ENCODE measurements at places on chromosomes 5 and 9.

DNA sequence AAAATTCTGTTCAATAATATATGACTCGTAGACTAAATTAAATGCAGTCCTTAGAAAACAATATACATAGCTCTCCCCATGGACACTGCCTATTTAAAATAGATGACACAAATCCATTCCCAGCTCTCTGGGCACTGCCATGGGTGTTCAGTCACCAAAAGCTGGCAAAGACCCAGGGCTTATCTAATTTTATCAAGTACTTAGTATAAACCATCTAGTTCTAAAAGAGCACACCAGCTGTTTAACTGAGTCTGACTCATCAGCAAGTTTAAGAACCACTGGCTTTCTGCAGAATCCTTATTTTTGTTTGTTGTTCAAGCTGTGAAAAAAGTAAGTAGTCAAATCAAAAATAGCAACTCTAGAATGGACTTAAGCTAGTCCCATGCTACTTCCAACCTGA is 107.6 kb downstream of the PLPP1 start:
- no peak for DNase-seq

GRCh38 chr9:131873891-131874440 is 134.1 kb upstream of the RAPGEF1 start:
- DNase-seq: no peak

DNA sequence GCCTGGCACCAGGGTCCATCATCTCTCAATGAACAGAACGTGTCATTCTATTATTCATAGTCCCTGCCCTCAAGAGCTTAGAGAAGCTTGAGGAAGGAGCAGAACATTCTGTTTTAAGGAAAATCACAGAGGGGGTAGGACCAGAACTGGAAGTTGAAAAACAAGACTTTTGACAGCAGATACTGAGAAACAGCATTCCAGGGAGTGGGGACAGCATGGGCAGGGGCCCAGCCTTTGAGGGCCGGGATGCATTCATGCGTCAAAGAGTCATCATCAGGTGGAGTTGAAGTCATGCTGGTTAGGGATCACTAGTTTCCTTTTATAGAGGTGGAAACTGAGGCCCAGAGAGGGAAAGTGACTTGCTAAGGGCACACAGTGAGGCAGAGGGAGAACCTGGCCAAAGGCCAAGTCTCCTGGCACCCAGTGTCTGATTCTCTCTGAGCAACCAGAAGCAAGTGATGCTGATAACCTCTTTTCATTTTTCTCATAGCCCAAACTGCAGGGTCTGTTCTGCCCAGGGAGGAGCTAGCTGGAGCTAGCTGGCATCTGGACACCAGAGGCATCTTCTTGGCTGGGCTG is 41.5 kb upstream of the STXBP1 start:
- DNase-seq: no peak

GRCh38 chr5:85049020-85049419 is 664.3 kb upstream of the EDIL3 start:
- no peak for DNase-seq

- no peak for DNase-seq
These were observed 7.0 kb downstream of the CDC42SE2 start for GRCh38 chr5:131270809-131271208.

DNA sequence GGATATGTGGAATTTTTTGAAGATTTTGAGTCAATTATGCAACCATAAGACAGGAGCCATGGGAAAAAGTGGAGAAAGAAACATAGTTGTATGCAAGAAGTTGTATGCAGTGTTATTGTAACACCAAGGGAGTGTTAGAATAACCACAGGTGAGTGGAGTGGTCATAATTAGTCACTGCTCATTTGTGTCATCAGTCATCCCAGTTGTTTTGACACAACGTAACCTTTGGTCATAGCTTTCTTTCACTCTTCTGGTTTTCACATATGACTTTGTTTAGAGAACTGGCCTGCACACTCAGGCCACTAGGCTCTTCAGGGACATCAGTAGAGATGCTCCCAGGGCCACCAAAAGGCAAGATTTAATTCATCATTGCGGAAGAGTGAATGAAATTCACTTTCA is 158.7 kb upstream of the HMHB1 start:
- no peak for DNase-seq

DNA sequence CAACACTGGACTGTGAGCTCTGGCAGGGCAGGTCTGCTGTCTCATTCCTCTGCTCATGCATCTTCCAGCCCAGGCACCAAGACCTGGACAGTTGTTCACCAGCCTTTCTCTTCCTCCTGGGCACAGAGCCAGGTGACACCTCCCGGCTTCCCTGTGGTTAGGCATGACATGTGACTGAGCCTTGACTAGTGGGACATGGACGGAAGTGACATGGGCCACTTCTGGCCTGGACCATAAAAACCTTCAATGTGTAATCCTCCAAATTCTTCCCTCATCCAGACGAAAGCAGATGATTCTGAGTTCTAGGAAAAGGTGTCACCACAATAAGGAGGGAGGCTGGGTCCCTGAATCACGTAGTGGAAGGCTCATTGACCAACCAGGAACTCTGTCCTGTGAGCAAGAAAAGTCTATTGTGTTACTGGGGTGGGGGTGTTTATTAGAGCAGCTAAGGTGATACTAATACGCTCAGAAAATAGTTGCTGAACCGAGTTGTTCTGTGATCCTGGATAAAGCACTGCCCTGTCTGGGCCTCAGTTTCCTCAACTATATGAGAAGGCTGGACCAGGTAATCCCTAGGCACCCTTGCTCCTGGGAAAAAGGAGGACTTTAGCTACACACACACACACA is 26.6 kb upstream of the CRB2 start:
- no peak for DNase-seq

DNA sequence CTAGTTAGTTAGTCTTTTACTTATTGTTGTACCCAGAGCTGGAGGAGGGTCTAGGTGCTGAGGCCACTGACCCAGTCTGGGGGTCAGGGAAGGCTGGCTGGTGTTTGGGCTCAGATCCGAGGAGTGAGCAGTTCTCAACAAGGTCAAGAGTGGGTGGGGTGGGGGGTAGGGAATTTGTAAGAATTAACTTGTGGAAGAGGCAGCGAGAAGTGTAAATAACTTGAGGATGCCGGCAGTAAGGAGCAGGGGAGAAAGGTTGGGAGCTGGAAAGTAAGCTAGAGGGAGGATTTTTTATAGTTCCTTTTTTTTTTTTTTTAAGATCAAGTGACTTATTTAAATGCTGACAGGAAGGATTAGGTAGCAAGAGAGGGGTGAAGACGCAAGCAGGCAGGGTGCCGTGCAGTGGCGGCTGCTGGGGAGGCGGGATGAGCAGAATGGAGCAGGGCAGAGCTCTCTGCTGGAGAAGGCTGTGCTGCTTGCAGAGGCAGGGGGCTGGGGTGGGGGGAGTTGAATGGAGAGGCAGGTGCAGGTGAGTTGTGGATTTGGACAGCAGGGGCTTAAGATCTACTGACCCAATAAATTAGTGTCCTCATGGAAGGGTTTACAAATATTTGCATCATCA is 35.3 kb upstream of the SMIM32 start:
- no peak for DNase-seq

GRCh38 chr5:21773456-21773855 is 1079.7 kb downstream of the CDH12 start:
- DNase-seq: no peak

- DNase-seq: no peak
These were observed 10.8 kb upstream of the DCP2 start for GRCh38 chr5:112965733-112966306.

DNA sequence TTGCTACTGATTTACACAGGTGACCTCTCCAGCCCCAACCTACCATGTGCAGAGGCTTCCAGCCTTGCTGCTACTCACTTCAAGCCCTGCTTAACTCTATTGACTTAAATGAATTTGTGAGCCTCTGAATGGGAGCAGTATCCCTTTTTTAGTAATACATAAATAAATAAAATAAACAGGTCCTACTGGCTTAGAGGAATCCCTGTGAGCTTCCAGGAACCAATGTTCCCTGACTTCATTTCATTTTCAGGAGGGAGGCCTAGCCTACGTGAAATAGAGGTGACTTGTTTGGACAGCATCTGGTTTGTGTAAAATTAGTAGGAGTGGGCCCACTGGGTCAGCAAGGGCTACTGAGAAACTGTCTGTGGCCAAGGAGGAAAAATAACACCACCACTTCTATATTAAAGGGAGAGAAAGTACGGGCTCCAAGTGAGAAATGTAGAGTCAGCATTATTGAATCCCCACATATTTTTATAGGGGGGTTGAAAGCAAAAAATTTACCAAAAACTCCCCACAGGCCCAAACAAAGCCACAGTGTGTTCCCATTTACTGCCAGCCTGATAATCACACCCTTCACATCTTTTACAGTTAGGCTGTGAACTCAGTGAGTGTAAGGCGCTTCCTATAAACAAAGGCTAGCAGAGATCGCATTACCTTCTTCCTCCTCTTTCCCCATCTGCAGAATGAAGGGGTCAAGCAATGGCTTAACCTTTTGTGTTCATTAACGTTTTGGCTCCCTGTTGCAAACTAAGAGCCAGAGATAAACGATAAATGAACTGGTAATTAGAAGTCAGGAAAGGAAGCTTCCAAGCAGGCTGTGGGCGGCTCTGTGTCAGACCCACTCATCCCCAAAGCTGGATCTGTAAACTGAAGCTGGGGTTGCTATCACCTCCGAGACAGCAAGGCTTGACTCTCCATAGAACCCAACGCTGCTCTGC is 138.8 kb upstream of the LIFR start:
- no peak for DNase-seq

- DNase-seq: no peak
These were observed 81.4 kb downstream of the C9orf152 start for GRCh38 chr9:110126499-110126941.

DNA sequence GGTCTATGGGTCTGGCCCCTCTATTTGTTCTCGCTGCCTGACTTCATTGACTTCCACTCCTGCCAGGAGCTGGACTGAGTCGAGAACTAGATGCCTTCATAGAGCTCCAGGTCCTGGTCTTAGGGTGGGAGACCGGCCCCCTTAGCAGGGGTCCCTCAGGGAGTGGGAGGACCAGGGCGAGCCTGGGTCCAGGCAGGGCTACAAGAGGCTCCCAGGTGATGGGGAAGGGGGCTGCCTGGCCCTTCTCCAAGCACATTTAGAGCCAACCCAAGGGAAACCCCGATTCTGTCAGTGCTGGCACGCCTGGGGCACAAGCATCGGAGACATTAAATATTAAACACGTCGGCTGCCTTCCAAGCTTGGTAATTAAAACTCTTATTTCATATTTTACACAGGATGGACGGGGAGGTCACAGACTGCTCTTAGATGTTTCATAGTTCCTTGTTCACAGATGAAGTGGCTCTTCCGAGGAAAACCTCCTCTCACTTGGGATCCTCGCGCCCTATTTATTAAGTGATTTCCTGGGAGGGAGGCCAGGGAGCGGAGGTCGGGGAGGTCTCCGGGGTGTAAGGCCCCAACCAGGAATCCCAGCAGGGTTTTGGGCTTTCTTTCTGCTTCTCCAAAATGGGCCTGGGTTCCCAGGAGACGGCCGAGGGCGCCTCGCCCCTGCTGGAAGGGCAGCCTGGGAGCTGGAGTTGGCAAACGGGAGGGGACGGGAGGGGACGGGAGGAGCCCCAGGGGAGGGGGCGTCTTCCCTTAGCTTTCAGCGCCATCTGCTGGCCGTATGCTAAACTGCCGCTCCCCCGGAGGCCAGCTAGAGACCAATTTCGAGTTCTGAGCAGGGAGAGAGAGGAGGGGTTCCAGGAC is 23.4 kb upstream of the ZBTB43 start:
- DNase-seq: no peak

DNA sequence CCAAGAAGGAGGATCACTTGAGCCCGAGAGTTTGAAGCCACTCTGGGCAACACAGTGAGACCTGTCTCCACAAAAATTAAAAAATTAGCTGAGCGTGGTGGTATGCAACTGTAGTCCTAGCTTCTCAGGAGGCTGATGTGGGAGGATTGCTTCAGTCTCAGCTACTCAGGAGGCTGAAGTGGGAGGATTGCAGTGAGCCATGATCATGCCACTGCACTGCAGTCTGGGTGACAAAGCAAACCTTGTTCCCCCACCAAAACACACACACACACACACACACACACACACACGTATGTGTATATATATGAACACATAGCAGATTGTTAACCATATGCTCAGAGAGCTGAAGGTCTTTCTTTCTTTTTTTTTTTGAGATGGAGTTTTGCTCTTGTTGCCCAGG is 157.5 kb upstream of the MAST4 start:
- no peak for DNase-seq

DNA sequence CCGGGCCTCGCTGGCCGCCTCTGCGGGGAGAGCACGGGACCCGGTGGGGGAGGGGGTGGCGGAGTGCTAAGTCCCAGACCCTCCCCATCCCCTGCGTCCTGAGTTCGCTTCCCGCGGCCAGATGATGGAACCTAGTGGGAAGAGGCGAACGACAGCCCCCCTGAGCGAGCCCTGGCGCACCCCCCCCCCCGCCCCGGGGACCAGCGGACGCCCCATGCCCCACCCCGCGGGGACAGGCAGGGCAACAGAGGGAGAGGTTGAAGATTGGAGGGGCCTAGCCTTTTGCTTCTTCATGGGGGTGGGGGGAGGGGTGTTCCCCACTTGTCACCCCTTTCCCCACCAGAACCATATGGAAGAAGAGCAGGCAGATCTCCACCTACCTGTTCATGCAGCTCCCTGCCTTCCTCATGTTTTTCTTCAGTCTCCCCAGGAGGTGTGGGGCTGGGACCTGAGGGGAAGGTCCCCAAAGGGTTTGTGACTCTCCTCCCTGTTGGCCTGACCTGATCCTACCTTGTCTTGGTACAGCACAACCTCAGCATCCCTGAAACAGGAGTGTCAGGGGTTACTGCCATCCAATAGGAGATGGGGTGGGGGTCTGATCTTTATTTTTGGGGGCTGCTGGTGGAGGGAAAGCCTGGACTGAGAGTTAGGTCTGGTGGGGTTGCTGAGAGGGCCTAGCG is 485 bp downstream of the FAM53C start:
- DNase-seq: no peak

GRCh38 chr5:82332886-82333615 is 54.9 kb upstream of the RPS23 start:
- no peak for DNase-seq

All from SK-N-MC (cell line).